Caudate nucleus (tissue), 63 donors: ENCODE measurements at places on chromosomes 2 and 18.

DNA sequence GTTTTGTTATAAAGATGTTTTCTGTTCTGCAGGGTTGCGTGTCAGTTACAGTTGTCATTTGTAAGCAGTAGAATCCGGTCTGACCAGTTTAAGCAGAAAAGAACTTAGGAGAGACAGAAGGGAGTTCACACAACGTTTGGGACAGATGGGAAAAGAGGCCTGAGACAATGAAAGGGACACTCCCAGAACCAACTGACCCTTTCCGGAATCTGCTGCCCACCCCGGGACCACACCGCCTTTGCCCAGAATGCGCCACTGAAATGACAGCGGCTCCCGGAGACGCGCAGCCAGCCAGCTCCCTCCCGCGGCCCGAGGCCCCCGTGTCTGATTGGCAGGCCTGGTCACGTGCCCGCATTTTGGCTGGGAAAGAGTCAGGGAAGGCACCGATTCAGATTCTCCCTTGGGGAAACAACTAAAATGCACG lies 244.6 kb downstream of the BCL2 start:
- peak; percentile 25 for DNase-seq

GRCh38 chr18:39496986-39497385 lies 1931.4 kb upstream of the CELF4 start:
- no peak for DNase-seq

DNA sequence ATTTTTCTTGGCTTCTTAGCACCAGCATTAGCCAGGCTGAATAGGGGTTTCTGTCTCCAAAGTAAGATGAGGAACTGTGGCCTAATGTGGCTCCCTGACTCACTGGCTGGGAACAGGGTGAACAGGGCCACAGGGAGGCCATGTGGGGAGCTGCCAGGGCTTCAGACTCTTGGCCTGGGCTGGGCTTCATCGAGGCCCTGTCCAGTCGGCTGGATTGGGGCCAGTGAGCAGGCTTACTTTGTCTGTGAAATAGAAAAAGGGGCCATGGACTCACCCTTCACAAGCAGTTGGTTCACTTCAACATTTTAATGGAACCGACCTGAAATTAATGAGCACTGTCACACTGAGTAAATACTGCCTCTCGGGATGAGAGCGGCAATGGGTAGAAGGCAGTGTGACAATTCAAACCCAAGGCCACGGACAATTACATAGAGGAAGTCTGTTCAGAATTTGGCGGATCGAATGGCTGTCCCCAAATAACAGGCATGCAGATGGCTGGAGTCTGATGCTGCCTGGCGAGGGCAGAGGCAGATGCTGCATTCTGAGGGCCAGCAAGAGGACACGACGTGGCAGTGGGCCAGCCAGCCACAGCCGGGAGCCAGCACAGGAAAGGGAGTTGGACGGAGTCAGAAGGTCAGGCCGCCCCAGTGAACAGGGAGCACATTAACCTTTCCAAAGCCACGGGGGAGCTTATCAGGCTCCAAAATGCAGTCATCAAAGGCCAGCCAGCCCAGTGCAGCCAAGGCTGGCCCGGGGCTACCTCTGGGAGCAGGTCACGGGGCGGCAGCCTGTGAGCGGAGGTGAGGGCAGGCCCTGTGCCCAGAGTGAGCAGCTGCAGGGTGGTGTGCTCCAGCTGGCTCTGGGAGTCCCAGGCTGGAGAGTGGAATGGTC lies 146.6 kb upstream of the REV1 start:
- DNase-seq = peak; percentile 11

GRCh38 chr2:147501968-147502367 lies 342.9 kb upstream of the ACVR2A start:
- no peak for DNase-seq

- DNase-seq = no peak
Observed at GRCh38 chr2:37375741-37376288, 31.4 kb downstream of the QPCT start.

DNA sequence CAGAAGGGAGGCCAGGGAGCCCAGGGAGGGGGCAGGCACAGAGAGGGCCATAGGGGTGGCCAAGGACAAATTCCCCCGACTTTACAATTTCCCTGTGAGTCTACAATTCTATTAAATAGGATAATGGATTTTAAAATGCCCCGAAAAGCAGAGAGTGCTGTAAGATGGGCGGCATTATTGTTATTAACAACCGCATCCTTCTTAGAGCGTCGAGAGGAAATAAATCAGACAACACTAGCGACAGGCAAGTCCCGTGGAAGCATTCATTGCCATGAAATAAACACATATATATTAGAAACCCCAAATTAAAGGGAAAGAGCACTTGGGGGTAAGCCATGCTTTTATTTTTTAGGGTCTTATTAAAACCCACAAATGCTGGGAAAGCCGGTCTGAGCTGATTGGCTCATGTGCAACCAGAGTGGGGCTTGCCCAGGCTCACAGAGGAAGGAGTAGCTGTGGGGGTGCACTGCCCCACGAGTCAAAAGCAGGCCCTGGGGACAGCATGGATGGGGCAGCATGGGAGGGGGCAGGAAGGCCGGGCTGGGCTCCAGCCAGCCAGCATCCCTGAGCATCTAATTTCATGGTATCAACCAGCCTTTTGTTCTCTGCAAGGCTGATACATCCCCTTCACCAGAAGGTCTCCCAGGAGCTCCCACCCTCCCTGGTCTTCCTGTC lies 187.1 kb downstream of the CELF4 start:
- no peak for DNase-seq

GRCh38 chr2:128812183-128812940 lies 493.7 kb upstream of the HS6ST1 start:
- no peak for DNase-seq

- DNase-seq = no peak
Observed at GRCh38 chr2:117979911-117980701, 33.8 kb downstream of the CCDC93 start.

GRCh38 chr18:59070181-59070912 lies 69.3 kb upstream of the SEC11C start:
- DNase-seq = peak; percentile 81

GRCh38 chr2:74316627-74317295 lies 26.5 kb downstream of the SLC4A5 start:
- DNase-seq = no peak

DNA sequence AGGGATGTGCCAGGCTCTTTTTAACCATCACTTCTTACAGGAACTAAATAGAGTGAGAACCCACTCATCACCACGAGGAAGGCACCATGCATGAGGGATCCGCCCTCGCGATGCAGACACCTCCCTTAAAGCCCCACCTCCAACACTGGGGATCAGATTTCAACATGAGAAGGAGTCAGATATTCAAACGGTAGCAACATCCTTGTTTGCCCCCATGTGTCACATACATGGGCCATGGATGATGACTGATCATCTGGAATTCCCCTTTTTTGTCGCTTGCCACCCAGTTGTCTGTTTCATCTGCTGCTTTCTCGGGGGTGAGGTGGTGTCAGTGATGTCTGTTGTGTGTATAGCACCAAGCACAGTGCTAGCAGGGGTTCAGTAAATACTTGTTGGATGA lies 57.9 kb downstream of the NCK2 start:
- peak; percentile 41 for DNase-seq

DNA sequence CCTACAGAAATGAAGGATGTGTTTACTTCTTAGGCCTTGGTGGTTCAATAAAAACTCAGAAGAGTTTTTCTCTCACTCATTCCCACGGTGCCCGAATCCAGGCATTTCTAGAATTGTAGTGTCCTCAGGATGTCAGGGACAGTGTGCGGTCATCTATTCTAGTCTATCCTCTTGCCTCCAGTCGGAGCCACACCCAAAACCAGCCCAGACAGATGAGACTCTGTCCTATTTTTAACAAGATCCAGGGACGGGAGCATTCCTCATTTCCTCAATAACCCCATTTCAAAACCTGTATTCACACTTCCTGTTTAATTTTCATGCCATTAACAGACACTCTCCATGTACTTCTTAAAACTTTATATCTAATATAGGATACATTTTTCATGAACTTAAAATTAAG lies 11.6 kb upstream of the RBMS1 start:
- no peak for DNase-seq

DNA sequence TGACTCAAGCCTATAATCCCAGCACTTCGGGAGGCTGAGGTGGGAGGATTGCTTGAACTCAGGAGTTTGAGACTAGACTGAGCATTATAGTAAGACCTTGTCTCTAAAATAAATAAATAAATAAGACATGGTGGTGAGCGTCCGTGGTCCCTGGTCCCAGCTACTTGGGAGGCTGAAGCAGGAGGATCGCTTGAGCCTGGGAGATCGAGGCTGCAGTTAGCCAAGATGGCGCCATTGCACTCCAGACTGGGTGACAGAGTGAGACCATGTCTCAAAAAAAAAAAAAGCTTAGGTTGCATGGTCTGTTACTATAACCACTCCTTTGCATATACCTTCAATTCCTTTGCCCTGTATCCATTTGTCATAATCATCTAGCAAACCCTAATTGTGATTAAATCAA lies 3.7 kb downstream of the CYP20A1 start:
- DNase-seq = no peak

DNA sequence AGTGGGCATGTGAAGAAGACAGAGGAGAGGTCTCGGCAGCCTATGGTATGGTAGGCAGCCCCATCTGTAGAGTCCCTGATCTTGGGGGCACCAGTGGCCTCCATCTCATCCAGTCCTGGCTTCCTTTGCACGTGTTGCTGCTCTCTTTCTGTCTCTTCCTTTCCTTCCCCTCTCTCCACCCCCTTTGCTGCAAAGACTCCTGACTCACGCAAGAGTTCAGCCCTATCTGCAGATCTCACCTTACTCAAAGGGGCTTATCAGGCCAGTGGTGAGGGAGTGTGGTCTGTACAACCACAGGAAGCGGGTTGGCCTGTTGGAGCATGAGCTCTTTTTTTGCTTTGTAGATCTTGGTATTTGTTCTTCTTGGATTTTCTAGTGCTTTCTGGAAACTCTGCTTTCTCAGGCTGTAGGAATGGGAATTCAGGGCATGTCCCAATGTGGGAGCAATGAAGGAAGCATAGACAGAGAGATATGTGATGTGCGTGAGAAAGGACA lies 14.6 kb upstream of the NT5DC4 start:
- DNase-seq = no peak

DNA sequence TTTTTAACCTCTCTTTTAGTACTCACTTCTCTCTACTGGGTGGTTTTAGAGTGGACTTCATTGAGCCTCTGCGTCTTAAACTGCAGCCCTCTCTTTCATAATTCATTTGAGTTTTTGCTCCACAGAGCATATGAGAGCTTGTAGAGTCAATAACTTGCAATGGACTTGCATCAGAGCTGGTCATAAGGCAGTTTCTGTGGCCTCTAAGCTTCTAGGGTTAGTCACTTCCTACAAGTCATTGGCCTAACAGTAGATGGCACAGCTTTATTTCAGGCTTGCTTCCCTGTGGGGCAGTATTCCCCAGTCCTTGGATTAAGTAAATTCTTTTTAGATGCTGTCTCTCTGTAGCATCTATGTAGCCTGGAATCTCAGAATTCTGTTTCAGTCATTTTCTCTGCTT lies 1435.7 kb downstream of the LRP1B start:
- no peak for DNase-seq

DNA sequence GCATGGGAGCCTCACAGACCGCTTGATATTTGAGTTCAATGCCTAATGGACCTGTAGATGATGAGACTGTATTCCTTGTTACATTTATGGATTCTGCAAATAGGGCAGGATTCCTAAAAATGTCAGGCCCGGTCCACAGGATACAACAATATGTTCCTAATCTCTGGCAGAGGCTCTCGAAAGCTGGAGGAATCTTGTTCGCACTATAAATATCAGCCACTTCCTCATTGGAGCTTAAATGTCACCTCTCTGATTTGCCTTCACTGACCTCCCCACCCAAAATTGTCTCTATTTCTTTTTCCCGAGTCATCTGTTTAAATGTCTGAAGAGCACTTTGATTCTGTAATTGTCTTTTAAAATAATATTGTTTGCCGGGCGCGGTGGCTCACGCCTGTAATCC lies 12.0 kb upstream of the ACSL3 start:
- no peak for DNase-seq

DNA sequence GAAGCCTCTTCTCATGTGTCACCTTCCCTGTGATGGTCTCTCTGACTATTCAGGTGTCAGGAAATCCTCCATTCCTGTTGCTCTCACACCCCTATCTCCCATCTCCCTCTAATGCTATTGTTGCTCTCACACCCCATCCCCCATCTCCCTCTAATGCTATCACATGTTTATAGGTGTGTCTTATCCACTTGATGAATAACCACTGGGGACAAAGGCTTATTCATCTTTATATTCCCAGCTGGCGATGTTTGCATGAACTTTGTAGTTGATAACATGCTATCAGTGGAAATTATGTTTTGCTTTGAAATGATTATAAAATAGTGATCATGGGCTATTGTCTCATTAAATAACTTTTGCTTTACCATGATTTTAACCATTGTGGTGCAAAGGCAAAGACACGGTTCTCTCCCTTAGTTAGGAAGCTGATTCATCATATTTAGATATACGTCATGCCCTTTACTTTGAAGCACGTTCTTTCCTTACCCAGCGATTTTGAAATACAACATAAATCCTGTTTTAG lies 220.5 kb downstream of the PMAIP1 start:
- no peak for DNase-seq

GRCh38 chr18:77071711-77072292 lies 60.8 kb downstream of the MBP start:
- no peak for DNase-seq

- DNase-seq = no peak
Observed at GRCh38 chr2:20797096-20797495, 25.8 kb downstream of the LDAH start.

DNA sequence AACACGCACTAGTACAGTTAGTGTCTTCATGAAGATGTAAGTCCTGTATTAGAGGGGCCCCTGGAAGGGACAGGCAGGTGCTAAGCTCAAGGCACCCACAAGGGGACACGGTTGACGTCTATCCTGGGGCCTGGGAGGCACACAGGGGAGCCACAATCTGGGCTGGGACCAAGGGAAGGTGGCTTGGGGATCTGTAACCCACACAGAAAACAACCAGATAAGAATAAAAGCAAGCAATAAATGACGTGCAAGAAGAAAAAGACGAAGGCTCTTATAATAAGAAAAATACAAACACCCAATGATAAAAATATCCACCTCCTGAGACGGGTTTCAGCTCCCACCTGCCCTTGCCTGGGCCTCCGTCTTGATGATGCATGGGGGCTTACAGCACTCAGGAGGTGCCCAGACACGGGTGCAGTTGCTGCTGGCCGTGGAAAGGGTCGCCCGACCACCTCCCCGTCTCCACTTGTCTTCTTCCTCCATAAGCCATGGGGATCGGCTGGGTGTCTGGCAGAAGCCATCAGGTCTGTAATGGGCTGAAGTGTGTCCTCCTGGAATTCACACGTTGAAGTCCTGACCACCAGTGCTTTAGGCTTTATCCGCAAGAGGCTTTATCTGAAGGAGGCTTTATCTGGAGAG lies 73.9 kb downstream of the TWIST2 start:
- DNase-seq = no peak

GRCh38 chr2:144521686-144522085 lies 1.8 kb upstream of the ZEB2 start:
- DNase-seq = no peak
